ENCODE measurements at places on chromosomes 2 and 18.

DNA sequence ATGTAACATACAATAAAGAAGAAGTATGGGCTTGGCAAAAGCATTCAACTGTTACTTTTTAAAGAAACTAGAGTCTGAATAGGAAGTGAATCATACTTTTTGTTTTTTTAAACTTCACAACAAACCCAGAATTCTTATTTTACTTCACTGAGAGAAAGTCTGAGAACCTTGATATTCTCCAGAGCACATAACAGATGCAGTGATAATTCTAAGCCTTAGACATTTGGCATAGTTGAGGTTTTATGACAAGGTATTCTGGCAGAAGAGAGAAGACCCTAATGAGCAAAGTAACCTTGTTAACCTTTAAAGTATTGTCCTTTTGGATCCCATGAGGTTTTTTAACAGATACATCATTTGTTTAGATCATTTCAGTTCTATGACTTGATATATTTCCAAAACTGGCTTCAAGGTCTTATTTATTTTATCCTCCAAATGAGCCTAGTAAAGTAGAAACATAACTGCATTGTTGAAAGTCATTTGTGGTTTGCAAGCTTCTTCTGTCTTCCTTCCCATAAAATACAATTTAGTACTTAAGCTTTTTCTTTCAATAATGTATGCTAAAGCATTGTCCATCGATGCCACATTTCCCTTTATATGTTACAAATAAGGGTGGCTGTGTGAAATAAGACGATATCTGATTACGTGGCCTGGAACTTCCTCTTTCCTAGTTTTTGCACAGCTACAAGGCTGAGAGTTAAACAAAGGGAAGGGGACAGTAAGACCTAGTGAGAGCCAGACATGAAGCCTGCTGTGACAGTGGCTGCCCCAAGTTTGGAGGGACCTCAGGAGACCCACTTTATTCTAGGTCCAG, 86.1 kb upstream of the ITPRID2 start:
- no peak for DNase-seq

DNA sequence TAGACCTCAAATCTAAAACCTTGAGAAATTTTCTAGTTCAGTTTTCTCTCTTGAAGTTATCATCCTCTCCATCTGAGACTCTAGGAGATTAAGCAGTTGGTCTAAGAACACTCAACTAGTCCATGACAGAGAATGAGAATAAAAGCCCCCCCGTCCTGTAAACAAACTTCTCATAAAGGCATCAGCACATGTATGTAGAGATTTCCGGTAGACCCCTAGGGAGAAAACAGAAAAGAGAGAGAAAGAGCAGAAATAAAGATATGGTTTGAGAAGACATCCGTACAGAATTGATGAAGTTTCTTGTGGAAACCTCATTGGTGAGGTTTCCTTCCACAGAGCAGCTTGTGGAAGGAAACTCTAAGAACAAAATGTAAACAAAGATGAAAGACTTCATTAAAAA, 3.2 kb upstream of the GPR155 start:
- no peak for DNase-seq

DNA sequence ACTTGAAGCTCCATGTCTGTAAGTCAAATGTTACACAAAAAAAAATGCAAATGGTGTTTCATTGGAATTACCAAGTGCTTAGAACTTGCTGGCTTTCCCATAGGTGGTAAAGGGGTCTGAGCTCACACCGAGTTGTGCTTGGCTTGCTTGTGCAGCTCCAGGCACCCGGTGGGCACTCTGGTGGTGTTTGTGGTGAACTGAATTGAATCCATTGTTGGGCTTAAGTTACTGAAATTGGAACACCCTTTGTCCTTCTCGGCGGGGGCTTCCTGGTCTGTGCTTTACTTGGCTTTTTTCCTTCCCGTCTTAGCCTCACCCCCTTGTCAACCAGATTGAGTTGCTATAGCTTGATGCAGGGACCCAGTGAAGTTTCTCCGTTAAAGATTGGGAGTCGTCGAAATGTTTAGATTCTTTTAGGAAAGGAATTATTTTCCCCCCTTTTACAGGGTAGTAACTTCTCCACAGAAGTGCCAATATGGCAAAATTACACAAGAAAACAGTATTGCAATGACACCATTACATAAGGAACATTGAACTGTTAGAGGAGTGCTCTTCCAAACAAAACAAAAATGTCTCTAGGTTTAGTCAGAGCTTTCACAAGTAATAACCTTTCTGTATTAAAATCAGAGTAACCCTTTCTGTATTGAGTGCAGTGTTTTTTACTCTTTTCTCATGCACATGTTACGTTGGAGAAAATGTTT, 97.9 kb upstream of the IL1R2 start:
- no peak for DNase-seq

DNA sequence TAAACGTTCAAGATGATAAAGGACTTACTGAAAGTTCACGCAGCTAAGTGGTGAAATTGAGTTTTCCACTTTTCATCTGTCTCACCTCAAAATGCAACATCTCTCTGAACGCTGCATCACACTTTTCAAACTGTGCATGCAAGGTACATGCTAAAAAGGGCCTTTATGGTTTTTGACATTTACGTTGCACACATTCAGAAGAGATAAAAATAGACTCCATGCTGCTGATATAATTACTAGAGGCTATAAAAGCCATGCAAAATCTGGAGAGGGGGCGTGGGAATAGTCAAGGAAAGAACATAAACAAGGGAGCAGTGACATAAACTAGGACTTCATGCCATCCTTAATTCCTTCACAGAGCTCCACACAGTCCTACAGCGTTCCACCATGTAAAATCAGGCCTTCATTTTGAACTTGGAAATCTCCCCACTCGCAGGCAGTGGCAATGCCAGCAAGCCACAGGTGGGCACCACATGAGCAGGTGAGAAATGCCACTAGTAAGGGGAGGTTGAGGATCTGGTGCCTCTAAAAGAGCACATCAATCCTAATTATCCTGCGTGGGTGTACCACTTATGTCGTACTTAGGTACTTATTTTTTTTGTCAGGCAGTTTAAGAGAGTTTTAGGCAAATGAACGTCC, 71.4 kb downstream of the ZEB2 start:
- DNase-seq, result no peak

DNA sequence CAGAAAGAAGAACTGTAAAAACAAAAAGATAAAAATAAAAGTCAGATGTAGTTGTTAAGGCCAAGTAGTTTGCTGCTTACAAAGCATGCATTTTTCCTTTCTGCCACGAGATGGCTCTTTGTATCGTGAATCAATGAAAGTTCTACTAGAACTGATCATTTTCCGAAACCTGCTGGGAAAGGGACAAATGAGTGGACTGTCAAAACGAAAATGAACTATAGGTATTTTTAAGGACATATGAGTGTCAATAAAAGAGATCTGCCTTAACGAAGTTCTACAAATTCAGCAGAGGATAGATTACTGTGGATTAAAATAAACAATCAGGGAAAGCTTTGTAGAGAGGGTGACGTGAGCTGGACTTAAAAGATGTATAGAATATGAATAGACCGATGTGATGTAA, 15.0 kb upstream of the ELOA2 start:
- DNase-seq, result peak; percentile 8
